Activated CD8-positive, alpha-beta memory T cell treated with anti-CD3 and anti-CD28 coated beads for 4 hours (primary cell): ENCODE measurements at places on chromosomes 11 and 22.

GRCh38 chr11:36041988-36042611 is 98.2 kb downstream of the LDLRAD3 start:
- DNase-seq, result no peak

DNA sequence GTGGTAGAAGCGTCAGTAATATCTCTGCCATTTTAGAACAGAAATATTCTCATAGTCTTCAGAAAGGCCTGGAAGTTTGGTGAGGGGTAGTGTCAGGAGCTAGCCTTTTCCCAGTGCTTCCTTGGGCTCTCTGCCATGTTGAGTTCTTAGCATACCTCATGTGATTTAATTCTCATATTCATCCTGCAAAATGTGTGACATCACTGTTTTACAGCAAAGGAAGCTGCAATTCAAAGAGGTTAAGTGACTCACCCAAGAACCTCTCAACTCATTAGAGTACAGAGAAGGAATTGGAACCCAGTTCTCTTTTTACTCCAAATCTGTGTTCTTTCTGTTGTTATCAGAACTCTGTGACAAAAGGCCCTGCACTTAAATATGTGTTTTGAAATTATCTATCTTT is 72.1 kb downstream of the RNF169 start:
- DNase-seq, result no peak

GRCh38 chr11:131841925-131842635 is 471.7 kb downstream of the NTM start:
- DNase-seq, result no peak

DNA sequence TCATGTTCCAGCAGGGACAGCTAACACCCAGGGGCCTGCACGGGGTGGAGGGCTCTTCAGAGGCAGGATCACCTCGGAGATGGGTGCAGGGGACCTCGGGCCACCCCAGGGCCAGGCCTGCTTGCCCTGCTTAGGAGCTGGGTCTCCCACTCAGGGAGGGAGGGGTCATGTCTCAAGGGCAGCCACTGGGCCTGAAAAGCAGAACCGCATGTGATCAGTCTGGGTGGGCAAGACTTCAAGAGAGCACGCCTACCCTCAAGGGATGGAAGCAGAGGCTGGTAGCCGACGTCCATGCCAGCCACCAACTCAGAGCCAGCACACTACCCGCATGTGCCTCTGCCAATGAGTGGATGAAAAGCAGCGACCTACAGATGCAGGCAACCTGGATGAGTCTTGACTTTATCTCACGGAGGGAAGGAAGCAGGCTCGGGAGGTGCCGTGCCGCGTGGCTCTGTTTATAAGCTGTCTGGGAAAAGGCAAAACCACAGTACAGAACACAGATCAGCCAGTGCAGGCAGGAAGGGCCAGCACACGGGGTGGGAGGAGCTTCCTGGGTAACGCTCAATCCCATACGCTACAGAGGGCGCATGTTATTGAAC is 16.0 kb downstream of the TBX1 start:
- no peak for DNase-seq

- no peak for DNase-seq
Measured at GRCh38 chr22:29102300-29102699, 29.5 kb downstream of the KREMEN1 start.

DNA sequence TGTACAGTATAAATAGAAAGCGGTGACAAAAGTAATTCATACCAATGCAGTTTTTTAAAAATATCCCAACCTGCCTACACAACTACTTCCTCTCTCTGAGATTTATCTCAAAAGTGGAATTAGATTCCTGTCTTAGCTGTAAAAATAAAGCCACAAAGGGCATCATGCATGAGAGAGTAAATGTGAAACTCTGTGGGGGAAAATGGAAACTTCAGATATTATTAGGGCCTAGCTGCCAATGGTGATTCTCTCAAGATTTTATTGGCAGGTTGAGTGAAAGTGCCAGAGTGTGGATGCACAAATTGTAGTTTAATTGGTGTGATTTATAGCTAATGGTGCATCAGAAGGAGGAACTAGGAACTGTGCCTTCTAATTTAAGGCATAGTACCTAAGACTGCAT is 356.9 kb upstream of the CCDC90B start:
- DNase-seq, result no peak

GRCh38 chr22:24494528-24495364 is at the start of gene UPB1:
TSS of gene UPB1 (plus strand) at chr22:24495332. CDS start at chr22:24495404, 72 bp downstream.
- no peak for DNase-seq

GRCh38 chr22:49770547-49771265 is 57.0 kb downstream of the BRD1 start:
- no peak for DNase-seq

- DNase-seq, result no peak
Measured at GRCh38 chr11:22426915-22427314, 88.7 kb downstream of the SLC17A6 start.

- DNase-seq, result no peak
Measured at GRCh38 chr11:12150831-12151382, 40.5 kb downstream of the MICAL2 start.

GRCh38 chr22:40862537-40862936 is 624 bp upstream of the DNAJB7 start:
- no peak for DNase-seq

DNA sequence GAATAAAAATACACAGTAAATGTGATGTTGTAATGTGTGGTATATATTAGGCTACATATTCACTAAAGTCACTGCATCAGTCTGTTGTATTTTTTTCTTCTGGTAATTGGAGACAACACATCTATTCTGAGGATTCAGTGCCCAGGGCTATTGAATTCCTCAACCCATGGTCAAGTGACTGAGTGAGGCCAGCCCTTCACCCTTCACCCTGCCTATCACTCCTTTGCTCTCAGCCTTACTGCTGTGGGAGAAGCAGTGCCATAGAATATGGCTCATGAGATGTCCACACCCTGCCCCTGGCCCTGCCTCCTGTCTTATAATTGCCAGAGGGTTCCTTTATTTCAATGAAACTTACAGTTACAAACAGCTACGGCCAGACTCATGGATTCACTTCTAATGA is 295.6 kb downstream of the NTM start:
- DNase-seq, result no peak

GRCh38 chr22:31143537-31143936 is 3.2 kb upstream of the PLA2G3 start:
- DNase-seq, result no peak

GRCh38 chr11:96815236-96815635 is 425.4 kb downstream of the JRKL start:
- DNase-seq, result no peak

GRCh38 chr11:1232883-1233321 is 10.0 kb downstream of the MUC5B start:
- no peak for DNase-seq

GRCh38 chr11:79623375-79623774 is 182.5 kb upstream of the TENM4 start:
- DNase-seq, result no peak
